Panc1 (cell line): ENCODE measurements at places on chromosomes 5 and 9. TPM values are rescaled to one million over a fixed set of nuclear protein-coding genes. Genes with fewer than 3 reads are reported as not detected.

DNA sequence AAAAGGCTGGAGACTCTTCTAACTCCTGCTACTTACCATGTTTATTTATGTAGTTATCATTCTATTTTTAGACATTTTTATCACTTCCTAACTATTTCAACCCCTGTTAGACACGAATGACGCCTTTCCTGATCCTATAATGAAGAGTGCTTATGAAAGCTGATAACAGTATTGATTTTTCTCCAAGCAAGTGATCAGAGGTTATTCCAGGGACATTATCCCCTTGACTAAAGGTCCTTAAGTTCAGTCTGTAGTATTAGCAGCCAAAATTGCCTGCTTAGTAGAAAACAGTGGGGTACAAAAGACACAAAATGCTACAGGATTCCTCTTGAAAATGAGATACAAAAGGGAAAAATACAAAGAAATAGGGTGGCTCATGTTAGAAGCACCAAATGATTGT is 235.6 kb downstream of the DNAH5 start:
- no peak for DNase-seq

The PIP5KL1 gene
- 7.8 TPM for total RNA-seq

DNA sequence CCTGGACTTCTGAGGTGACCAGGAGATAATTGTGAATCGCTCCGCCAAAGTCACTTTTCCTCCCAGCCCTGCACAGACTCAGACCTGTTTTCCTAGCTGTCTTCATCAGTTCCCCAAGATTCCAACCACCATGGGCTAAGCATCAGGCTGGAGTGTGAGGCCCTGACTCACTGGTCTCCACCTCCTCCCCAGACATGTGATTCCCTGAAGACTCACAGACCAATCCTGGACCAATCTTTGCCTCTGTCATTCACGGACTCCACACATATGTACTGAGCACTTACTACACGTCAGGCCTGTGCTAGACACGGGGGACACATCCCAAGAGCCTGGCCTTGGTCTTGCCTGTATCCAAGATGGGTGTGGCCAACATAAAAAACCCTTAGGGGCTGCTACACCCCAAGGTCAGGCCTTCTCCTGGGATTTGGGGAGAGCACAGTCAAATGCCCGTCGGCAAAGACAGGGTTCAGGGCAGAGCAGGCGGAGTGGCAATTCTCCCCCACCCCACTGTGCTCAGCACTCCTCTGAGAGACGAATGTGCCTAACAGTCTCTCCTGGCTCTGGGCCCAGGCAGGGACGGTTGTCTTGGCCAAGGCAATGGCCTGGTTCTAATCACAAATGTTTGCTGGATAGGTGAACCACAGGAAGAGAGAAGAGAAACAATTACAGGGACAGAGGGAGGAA is 11.9 kb downstream of the EEIG1 start:
- DNase-seq, result peak; percentile 67

DNA sequence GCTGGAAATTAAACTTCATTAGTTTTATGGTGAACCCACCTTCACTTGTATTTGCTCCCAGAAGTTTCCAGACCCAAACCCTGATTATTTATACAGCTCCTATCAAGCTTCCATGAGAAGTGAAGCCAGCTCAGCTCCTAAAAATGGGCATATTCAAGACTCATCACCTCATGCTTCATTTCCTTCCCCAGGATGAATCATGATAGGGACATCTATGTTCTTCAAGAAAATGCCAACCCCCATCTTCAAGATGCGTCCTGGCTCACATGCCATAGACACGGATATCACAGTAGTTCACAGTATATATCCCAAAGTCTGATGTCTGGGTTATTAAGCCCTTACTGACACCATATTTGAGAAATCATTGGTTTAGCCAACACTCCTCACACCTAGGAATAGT is 217.6 kb downstream of the NPR3 start:
- no peak for DNase-seq

DNA sequence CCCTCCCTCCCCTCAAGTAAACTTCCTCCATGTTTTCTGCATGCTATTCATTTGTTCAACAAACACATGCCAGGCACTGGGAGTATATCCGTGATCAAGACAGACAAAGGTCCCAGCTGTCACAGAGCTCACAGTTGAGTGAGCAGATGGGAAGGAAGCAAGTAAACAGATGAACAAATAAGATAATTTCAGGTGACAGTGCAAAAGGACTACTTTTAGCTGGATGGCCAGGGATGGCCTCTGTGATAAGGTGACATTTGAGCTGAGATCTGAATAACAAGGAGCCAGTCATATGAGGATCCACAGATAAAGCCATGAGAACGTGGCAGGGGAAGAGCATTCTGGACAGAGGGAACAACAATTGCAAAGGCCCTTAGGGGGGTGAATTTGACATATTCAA is 121.7 kb upstream of the RAD23B start:
- DNase-seq, result no peak

GRCh38 chr5:75723378-75723777 is 6.1 kb upstream of the POC5 start:
- no peak for DNase-seq

GRCh38 chr5:8844847-8845246 is 701.0 kb downstream of the SEMA5A start:
- DNase-seq, result no peak

The MIGA2 gene
- total RNA-seq, result 23.0 TPM
